MCF 10A (cell line): ENCODE measurements at places on chromosomes 3 and 15.
A peak's percentile ranks its signal among the peaks of the same experiment; 100 is the strongest.

GRCh38 chr3:84440291-84440690, 518.5 kb upstream of the CADM2 start:
- no peak for DNase-seq

DNA sequence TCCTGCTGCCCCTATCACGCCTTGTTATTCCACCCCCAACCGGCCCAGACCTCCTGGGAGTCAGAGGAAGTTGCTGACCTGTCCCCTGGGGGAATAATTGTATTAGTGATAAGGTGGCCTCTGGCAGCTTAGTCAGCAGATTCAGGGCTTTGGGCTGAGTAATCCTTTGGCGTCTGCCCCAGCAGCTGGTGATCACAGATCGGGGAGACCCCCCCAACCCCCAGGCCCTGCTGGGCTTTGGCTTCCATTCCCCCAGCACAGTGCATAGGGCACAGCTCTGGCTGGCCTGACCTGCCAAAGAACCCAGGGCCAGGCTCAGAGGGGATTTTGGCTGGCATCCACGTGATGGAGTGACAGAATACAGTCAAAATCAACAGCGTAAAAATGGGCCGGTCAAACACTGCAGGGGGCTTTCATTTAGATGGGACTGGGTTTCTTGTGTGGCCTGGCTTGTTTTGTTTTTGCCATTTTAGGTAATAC, 3.9 kb upstream of the NR2E3 start:
- no peak for DNase-seq

GRCh38 chr3:52557011-52557960, 20.9 kb downstream of the UQCC5 start:
- no peak for DNase-seq

DNA sequence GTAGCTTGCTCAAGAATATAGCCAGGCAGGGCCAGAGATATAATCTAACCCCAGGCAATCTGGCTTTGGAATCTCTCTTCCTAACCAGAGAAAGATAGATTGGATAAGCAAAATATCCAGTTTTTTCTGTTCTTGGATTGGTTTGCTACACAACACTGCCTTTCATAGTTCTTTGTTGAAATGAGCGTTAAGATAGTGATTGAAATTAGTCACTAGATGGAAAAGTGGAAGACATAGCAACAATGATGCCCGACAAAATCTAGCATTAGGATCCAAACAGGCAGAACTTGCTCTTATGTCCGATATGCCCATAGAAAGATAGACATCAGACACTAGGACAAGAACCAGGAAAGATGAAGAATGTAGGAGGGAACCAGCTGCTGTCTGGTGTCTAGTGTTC, 77.3 kb upstream of the COL8A1 start:
- DNase-seq = no peak

DNA sequence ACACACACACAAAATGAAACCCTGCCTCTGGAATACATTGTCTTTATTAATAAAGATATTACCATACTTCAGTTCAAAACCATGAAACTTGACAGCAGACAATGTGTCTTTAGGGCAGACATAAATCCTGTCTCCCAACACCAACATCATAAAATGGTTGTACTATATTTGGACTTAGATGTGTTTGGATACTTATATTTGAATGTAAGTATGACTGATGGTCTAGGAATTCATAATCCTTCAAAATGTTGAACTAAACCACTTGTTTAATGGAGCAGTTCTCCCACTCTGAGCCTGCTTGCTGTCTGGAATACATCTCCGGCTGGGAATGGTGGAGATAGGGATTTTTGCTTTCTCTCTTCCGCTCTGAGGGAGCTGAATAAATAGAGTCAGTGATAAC, 10.6 kb downstream of the FBN1 start:
- no peak for DNase-seq

DNA sequence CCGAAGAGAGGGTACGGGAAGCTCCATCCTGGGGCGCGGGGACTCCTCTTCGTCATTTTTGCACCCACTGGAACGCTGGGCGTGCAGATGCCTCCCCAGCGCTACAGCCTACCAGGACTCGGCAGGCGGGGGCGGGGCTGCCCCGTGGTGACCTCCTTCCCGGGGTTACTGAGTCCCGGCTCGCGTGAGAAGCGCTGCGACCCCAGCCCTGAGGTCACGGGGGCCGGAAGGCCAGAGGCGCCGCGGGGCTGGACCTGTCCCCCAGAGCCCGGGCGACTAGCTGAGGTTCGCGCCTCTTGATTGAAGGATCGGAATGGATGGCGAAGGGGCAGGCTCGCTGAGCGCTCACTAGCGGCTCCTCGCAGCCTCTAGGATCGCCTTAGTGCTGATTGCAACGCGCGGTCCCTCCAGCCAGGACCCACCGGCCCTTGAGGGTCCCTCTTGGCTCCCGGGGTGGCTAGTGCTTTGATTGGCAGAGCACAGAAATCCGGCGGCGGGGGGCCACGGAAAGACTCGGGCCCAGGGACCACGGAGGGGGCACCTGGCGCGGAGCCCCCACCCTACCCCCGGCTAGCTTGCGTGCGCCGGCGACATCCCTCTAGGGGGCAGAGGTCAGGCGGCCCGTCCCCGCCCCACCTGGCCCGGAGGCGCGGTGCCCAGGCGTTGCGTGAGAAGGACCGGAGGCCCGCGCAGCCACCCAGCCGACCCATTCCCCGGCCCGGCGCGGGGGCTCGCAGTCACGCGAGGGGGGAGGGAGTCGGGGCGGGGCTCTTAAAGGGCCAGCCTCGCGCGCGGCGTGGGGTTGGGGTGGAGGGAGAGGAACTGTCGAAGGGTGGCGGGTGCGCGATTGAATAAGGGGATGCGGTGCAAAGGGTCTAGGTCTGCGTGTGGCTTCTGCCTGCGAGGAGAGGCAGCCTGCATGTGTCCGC, 781 bp upstream of the CYP1A1 start:
- DNase-seq = peak; percentile 38

DNA sequence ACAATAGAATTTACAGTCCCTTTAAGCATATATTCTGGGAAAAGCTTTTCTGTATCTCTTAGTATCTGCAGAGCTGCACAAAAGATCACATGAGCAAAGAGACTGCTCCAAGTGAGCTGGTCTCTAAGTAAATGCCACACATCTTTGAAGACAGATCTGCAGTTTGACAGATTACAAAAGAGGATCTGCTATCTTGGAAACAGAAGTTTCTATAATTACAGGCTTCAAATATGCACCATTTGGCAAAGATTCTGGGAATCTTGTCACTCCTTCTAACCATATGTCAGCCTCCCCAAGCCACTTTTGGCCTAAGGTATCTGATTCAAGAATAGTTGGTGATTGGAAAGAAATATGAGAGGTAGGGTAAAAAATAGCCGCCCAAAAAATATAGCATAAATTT, 9.6 kb upstream of the CFAP44 start:
- DNase-seq = no peak

DNA sequence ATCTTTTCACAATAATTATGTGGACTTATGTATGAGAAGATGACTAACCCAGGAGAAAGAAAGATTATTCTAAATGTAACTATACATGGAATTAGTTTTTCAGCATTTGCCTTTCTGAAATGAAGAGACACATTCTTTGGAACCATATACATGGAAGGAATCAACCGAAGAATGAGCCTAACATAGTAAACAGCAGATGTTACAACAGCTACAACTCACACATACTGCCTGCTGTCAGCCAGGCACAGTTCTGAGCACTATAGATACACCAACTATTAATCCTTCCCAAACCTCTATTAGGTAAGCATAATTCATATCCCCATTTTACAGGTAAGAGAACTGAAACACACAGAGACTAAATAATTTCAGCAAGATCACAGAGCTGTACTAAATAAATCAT, 840.0 kb downstream of the ROBO1 start:
- no peak for DNase-seq

DNA sequence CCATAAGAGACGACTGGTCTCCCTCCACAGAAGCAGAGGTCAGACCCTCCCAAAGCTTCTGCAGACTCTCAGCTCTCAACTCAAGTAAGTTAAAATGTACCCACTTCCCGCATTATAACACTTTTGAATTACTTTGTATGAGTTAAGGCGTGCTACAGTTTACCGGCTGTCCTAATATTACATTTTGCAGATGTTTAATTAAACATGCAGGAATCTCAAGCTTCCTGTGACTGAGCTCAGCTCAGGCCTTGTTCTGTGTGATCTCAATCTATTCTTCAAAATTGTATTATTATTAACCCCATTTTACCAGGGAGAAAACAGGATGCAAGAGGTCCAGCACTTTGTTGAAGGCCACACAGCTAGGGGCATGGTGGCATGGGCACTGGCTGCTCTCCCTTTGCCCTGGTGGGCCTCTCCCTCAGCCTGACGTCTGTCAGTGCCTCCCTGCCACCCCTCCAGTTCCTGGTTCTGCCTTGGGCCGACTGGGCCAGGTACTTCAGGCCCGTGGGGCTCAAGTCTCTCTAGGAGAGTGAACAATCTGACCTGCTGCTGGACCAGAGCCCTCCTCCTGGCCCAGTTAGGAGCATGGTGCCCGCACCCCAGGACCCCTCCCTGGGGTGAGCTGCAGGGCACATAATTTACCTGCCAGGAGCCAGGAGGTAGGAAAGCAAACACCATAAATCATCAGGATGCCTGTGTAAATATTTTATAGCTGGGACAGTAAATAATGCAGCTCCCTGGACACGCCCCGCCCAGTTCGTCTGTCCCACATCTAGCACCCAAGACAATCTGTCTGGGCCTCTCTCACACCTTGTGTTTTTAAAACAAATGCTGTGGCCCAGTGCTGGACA, 14.9 kb upstream of the RFT1 start:
- no peak for DNase-seq

DNA sequence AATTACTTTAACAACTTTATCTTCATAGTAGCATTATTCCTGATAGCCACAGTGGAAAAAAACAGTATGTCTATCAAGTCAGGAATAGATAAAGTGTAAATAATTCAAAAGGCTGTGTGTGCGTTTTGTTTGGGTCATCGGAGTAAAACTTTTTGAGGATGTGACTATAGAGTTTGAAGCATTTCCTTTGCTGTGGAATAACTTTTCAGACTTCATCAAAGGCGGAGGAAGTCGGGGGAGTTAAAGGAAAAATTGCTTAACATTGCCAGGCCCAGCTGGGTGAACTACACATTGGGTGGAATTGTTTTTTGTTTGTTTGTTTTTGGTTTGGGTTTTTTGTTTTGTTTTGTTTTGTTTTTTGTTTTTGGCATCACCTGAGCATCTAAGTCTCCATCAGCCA, 70.4 kb upstream of the CRTC3 start:
- DNase-seq = no peak

DNA sequence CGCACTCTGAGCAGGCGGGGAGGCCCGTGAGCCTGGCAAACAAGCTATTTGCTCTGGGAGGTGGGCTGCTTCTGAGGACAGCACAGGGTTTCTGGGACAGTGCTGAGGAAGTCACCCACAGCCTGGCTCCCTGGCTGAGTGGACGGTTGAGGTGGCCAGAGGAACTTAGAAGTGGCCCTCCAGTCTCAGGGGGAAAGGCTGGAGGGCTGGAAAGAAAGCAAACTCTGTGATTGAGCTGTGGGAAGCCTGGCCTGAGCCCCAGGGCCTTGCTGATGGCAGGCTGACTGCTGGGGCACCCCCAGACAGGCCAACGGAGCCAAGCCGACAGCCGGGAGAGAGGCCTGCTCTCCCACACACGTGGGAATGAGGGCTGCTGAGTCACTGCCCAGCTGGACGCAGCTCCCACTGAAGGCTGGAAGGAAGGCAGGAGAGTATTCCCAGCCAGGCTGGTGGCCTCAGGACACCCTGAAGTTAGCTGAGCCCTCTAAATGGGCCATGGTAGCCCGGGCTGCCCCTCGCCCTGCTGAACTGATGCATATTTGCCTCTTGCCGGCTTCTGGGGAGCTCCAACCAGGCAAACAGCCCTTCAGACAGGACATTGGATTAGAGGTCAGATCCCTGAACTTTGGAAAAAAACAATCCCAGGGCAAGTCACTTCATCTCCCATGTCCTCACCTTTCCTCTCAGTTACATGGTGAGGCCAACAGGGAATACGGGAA, 98.0 kb upstream of the TLE3 start:
- DNase-seq = peak; percentile 91

DNA sequence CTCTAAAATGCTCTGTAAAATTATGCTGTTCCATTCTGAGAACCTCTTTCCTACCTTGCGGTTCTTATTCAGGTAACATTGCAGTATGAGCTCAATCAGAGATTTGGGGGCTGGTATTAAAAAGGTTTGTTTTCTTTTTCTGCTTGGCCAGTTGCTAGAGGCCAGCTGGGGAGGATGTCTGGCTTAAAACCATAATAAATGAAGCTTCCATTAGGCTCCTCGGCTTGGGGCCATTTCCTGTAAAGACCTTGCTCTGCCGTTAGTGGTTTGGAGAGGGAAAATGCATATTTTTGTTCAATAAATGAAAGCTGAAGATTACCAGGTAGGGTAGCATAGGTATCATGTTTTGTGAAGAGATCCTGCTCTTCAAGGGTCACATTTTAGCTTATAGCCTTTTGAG, 55.2 kb downstream of the MCTP2 start:
- DNase-seq = no peak
